Activated CD4-positive, CD25-positive, alpha-beta regulatory T cell (primary cell): ENCODE measurements at places on chromosomes 12 and 14.

- no peak for DNase-seq
These were observed 63.5 kb upstream of the DCD start for GRCh38 chr12:54711669-54712068.

- DNase-seq = no peak
These were observed 25.1 kb upstream of the GPHB5 start for GRCh38 chr14:63343878-63344277.

- no peak for DNase-seq
These were observed 422.9 kb downstream of the ZFP36L1 start for GRCh38 chr14:68370057-68370360.

DNA sequence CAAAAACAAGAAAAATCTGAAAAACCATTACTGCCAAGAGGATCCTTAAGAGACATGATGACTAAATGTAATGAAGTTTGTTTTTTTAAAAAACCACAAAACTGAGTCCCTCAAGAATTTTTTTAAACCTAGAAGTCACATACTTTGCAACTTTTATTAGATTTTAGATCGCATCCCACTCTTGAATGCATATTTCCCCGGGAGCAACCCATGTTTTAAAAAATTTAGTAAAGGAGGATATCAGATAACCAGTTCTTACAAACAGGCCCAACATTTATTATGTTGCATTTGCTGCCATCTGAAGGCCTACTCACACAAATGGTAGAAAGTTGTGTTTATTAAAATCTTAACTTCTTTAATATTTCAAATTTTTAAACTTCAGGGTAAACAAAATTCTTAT lies 44.3 kb upstream of the CCT2 start:
- DNase-seq = no peak

DNA sequence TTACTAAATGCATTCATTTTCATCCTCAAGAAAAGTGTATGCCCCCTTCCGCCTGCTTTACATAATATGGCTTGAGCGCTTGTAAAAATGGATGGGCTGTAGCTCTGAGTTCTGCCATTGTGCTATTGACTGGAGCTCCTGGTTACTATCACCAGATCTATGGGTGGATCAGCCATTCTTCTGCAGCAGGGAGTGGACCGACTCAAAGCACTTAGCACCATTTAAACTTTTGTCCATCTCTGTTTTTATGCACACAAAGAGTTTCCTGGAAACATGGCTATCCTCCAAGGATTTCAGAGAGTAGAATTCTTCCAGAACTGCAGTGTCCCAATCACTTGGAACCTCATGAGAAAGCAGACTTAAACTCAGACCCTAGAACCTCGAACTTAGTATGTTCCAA lies 4.5 kb upstream of the NUMB start:
- DNase-seq = no peak

DNA sequence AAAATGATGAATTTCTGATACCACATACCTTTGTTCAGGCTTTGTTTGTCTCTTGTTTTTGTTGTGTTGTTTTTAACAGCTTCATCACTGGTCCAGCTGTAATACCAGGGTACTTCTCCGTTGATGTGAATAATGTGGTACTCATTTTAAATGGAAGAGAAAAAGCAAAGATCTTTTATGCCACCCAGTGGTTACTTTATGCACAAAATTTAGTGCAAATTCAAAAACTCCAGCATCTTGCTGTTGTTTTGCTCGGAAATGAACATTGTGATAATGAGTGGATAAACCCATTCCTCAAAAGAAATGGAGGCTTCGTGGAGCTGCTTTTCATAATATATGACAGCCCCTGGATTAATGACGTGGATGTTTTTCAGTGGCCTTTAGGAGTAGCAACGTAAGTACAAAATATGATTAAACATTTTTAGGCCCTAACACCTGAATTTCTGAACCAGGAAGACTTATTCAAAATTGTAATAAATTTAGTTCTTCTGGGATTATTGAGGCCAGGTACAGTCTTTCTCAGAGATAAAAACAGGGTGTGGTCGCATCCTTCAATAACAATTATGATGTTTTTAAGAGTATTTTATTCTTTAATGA lies 22.4 kb downstream of the RXYLT1 start:
- no peak for DNase-seq

- DNase-seq = no peak
These were observed 17.8 kb upstream of the BCL7A start for GRCh38 chr12:122003651-122004611.

- DNase-seq = no peak
These were observed 50.7 kb downstream of the BCAT1 start for GRCh38 chr12:24898185-24898584.

DNA sequence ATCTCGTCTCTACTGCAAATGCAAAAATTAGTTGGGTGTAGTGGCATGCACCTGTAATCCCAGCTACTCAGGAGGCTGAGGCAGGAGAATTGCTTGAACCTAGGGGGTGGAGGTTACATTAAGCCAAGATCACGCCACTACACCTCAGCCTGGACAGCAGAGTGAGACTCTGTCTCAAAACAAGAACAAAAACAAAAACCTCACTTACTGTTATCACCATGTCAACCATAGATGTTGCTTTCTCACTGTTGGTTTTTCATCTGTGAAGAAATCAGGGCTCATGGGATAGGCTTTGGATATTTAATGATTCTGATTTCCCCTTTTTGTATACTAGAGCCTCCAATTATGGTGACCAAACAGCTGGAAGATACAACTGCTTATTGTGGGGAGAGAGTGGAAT lies 49.7 kb upstream of the CHPT1 start:
- DNase-seq = no peak

- no peak for DNase-seq
These were observed 281.9 kb downstream of the ACSS3 start for GRCh38 chr12:81359736-81360135.

DNA sequence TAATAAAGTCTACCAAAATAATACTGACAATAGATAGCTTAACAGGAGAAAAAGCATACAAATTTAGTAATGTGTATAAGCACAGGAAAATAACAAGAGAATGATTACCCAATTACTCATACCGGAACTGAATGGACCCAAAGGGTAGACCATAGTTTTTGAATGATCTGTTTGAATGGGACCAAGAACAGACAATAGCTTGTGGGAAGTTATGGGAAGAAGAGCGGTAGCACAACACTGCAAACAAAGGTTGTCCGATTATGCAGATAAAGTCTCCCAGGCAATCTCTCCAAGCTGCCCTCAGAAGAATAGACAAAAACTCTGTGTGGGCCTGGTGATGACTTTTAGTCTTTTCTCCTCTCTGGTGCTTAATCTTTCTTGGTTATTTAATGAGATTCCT lies 96.6 kb upstream of the NEDD1 start:
- DNase-seq = no peak

DNA sequence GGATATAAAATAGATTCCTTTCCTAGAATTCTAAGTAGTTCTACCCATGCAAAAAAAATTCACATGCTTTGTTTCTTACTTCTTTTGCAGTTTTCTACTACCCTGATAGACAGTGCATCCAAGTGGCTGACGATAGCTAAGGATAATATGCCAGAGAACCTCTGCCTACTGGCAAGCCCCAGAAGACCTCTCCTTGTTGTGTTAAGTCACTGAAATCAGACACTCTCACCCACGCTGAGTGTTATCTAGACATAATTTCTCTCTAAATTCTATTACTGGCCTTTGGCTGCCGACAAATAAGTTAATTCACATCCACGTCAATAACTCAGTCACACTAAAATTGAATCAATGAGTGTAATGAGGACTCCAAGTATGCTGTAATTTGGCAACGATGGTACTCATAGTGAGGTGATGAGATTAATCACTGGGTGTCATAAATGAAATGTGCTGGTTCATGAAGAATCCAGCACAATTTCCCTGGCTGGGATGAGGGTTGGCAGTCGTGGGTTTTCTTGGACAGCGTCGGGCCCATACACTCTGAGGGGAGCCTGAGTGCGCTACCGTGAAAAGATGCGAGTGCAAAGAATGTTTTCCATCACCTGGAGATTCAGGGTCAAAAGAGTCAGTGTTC lies 354.8 kb upstream of the TMEM132C start:
- no peak for DNase-seq

DNA sequence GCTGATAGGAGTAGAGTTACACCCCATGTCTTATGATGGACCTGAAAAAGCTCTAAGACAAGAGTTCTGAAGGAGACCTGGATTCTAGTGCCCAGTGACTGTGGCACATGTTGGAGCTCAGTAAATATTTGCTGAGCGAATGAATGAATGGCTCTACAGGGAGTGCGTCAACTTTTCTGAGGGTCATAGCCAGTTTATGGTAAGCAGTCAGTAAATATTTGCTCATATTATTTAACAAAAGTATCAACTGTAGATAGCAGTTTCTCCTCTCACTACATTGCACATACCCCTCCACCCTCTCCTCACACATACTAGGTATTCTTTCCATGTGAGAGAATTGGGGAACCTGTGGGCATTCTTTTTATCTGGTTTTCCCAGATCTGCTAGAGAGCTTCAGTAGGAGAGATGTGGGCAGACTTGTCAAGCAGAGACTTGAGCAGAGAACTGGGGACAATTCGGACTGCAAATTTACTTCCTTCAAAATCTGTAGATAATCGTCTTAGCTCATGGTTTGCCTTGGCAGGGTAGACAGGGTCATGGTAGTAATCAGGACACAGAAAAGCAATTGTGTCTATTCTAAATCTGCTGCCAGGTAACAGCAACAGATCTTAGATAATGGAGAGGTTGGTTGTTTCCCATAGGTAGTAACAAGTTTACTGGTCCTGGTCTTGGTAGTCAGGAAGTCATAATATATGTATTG lies 5.7 kb downstream of the SLC4A8 start:
- no peak for DNase-seq

GRCh38 chr12:67284561-67284960 lies 15.4 kb downstream of the CAND1 start:
- no peak for DNase-seq

- DNase-seq = no peak
These were observed 2.7 kb upstream of the SLCO1A2 start for GRCh38 chr12:21337453-21337852.

DNA sequence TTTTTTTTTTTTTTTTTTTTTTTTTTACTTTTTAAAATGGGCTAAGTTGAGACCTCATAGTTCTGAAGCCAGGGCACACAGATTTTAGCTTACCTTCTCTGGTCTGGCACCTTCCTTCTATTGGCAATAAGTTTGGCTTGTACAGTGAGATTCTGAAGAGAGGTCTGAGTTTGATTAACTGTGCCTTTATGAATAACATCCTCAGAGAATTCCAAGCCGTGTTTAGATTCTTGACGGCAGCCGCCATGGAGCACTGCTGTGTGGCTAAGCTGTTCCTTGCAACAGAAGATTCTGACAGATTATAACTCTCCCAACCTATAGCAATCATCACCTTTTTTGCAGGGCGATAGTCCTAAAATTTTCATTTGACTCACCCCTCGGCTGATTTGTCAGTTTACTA lies 354.9 kb upstream of the FAR2 start:
- no peak for DNase-seq

DNA sequence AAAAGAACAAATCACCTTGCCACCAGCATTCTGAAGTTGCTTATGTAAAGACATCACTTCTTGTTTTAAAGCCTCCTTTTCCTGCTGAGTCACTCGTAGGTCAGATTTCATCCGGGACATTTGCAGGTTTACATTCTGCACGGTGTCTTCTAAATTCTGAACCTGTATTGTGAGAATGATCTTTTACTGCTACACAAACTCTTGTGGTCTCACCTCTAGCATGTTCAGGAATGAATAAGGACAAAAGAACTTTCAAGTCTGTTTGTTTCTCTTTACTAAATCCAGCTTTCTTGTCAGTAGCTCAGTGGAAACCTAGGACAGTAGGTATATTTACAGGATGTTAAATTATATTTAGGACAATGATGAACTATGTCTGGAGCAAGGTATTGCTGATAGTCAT lies 73.5 kb upstream of the SAV1 start:
- DNase-seq = no peak

DNA sequence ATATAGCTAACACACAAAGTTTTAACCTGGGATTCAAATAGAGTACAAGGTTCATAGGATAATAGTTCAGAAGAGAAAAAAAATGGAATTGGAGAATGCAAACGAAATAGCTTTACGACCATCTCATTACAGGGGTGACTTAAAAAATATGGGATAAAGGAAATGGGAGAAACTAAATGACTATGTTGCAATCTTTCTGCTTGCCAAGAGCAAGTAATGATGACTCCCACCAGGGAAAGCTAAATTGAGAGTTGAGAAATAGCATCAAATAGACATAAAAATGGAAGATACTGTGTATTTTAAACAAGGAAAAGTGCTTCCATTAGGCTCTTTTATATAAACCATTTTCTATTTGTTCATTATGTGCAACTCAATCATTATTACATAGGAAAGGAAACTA lies 155.7 kb upstream of the ATXN7L3B start:
- no peak for DNase-seq

DNA sequence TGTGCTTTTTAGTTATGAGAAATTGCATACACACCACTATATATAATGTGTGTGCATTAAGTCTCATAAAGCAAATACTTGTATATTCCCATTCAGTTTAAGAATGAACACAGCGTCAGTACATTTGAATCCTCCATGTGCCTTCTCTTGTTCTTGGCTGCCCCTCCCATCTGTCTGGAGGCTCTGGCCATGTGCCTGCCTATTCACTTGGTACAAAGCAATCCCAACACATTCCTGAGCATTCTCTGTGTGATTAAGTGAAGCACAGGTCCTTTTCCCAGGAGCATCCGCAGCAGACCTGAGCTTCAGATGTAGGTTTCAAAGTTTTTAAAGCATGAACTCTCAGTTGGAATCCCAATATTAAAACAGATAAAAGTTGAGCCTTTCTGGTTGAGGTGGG lies 58.7 kb downstream of the POLR3B start:
- DNase-seq = no peak

- DNase-seq = no peak
These were observed 39.3 kb downstream of the MED13L start for GRCh38 chr12:116238149-116238548.

DNA sequence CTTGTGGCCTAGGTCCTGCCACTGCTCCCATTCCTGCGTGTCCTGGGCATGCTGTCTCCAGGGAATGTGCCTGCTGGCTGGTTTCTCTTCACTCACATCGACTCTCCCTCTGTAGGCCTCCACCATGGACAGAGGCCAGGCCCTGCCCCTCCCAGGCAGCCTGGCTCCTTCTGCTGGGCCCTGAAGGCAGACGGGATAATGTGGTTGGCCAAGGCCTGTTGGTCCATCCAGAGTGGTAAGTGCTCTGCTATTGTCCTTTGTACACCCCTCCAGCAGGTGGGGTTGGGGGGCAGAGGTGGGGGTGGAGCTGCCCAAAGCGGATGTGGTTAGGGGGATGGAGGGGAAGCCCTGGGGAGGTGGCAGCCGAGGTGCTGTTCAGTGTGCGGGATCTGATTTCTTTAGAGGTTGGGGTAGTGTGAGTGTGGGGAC lies 9.5 kb upstream of the NR4A1 start:
- DNase-seq = no peak

GRCh38 chr12:98895086-98895651 lies 250.1 kb downstream of the APAF1 start:
- no peak for DNase-seq

DNA sequence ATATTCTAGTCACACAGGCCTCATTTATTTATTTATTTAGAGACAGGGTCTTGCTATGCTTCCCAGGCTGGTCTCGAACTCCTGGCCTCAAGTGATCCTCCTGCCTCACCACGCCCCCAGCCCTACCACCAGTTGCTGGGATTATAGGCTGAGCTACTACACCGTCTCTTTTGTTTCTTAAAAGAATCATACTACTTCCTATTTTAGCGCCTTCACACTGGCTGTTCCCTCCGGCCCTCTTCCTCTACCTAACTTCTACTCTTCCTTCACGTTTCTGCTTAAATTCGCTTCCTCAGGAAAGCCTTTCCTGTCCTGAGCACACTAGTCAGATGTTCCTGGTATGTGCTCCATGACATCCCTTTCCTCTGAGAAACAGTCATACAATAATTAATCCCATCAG lies 6.4 kb upstream of the MRPL42 start:
- no peak for DNase-seq

GRCh38 chr14:43765474-43765873 lies 741.6 kb downstream of the FSCB start:
- no peak for DNase-seq
